ENCODE measurements at places on chromosomes 11 and 22.

DNA sequence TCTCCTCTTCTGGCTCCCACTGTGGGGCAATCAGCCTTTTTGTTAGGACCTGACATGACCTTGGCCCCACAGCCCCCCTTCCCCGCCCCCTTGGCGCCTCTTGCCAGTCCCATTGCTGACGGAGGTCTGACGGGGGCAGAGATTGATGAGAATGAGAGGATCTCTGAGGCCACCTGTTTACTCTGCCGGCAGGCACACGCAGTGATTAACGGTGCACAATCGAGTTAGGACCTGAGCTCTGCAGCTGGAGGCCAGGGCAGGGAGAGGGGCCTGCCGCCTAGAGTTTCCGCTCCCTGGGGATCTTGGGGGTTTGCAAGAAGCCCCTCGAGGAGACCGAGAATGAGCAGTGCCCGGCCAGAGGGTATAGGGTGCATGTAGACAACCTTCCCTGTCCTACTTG, 6.8 kb upstream of the CHRM1 start:
- no peak for DNase-seq

GRCh38 chr22:35476341-35476740, 64.3 kb upstream of the RASD2 start:
- peak; percentile 15 for DNase-seq

- DNase-seq, result no peak
Measured at GRCh38 chr11:46421257-46421880, 29.8 kb upstream of the CHRM4 start.

DNA sequence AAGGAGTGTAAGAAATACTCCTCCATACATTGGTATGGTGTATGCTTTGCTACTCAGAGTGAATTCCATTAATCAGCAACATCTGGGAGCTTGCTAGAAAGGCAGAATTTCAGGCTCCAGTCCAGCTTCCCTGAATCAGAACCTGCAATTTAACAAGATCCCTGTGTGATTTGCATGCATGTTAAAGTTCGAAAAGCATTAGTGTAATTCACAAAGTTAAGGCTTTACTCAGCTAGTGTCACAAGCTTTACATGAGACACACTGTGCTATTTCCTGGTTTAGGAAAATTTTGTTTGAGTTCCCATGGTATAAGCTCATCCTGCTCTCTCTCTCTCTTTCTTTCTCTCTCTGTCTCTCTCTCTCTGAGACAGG, 37.0 kb upstream of the HEPHL1 start:
- peak; percentile 75 for DNase-seq

DNA sequence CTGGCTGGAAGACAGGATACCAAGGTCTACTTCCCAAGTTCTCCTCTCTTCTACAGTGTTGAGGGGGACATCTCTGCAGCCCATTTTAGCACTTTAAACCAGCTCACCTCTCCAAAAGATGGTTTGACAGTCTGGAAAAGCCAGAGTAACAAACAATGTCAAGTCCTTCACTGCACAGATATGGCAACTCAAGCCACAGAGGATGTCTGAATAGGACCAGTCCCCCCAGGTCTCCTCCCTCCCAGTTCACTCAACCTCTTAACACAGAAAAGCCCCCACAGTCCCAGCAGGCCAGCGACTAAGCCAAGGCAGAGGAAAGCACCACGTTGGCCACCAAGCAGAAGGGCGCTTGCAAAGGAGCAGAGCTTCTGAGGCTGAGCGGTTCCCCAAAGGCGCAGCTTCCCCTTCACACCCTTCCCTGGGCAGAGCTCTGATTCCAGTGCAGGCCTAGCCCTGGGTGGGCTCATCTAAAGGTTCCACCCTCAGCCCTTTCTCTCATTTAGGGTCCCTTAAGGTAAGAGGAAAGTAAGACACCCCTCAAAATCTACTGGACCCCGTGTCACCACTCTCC, 62.7 kb downstream of the PAK1 start:
- peak; percentile 56 for DNase-seq

DNA sequence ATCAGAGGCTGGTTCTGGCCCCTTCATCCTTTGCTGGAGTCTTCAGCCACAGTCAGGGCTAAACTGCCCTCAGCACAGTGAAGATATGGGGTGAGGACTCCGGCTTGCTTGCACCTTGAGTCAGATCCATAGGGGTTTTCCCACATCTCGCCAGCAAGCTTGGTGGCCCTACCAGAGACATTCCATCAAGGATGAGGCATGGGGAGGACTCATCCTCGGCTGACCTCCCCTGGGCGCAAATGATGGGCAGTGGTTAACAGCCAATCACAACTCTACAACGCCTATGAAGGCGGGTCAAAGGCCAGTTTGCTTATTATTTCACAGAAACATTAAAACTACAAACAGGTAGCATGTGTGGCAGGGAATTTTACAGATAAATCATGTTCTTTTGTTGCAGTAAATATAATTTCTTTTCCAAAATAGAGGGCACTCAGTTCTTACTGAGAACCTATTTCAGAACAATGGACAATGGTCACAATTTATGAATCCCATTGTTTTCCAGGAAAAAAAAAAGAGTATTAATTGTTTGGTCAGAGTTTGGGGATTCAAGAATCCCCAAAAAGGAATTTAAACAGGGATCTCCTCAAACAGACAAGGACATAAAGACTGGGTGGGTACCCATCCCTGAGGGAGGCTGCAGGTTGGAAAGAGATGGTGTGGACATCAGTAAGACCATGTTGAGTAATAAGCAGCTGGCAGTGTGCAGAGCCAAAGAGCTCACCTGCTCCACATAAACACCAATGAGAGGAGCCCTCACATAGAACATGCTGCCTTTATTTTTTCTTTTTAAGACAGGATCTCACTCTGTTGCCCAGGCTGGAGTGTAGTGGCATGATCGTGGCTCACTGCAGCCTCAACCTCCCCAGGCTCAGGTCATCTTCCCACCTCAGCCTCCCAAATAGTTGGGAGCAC, 14.8 kb downstream of the PLAAT3 start:
- DNase-seq, result peak; percentile 43

- no peak for DNase-seq
Measured at GRCh38 chr11:92811341-92811740, 158.1 kb upstream of the MTNR1B start.

DNA sequence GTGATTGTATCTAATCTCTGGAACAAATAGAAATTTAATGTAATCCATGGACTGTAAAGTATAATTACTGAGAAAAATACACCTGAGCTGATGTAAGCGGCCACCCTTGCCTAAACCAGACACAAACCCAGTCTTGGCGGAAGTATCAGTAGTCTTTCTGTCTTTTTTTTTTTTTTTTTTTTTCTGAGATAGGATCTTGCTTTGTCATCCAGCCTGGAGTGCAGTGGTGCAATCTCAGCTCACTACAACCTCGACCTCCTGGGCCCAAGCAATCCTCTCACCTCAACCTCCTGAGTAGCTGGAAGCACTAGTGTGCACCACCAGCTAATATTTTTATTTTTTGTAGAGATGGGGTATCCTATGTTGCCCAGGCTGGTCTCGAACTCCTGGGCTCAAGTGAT, 5.5 kb upstream of the CXCR5 start:
- no peak for DNase-seq

DNA sequence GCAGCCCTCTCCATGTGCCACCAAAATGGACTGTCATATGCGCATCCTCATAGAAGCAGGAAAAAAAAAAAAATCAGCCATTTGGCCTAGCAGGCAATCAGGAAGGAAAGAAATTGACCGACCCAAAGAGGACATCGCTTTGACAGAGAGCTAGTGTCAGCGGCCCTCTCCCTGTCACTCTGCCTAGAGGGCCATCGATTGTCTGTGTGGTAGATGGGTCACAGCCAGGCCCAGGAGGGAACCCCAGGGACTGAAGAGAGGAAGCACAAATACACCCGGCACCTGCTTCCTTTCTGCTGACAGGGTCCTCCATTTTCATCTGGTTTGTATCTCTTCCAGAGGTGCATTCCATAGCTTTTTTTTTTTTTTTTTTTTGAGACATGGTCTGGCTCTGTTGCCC, 21.8 kb downstream of the VPS37C start:
- no peak for DNase-seq

DNA sequence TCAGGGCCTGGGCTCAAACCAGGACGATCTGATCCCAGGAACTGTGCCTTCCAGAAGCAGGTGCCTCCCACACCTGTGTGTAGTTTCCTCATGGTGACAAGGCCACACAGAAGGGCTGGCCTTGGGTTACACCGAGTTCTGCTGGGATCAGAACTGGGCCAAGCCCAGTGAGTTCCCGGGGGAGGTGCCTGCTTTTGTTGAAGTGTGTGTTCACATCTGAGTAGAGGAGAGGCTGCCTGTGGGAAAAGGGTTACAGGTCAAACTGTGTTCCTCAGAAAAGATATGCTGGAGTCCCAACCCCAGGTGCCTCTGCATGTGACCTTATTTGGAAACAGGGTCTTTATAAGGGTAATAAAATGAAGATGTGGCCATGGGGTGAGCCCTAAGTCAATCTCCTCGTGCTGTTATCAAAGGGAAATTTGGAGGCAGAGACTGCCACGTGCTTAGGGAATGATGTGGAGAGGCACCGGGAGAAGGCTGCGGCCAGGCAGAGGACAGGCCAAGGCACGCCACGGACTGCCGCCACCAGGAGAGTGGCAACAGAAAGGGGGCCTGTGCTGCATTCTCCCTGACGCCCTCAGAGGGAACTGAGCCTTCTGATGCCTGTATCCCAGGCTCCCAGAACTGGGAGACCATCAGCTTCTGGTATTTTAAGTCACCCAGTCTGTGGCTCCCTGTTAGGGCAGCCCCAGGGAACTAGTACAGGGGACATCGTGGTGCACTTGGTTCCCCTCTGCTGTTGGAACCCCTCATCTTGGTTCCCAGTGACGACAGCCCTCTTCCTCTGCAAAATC, 158.8 kb downstream of the CACNA1I start:
- DNase-seq, result no peak

DNA sequence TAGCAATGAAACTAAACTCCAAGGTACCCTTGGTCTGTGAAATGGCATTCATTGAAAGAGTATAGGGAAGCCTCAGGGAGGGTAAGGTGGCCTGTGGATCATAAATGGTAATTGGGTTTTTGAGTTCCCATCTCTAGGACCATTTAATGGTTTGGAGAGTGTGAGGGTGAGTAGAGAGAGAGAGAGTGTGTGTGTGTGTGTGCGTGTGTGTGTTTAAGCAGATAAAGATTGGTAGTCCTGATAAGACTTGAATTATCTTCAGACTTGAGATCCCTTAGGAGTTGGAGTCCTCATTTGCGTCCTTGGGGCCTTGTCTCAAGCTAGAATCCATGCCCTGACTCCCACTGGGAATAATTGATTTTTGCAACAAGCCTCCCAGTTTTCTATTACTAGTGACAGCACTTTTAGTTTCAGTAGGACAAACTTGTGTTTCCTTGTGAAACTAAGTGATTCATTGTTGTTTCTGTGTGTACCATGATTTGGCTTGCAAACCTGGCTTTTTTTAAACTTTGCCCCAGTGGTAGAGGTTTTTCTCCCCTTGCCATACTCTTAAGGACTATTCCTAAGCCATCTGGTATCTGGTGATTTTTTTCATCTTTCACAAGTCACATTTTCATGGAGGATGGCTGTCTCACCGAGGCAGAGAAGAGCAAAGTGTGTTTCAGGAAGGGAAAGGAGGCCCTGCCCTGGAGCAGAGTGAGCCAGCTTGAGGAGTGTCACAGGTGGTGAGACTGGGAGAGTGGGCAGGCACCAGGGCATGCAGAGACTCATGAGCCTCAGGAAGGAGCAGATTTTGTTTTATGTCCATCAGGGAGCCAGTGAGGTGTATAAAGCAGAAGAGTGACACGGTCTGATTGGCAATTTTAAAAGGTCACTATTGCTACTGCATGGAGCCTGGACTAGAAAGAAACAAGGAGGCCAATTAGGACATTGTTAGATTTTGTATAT, 26.7 kb downstream of the ALKBH3 start:
- DNase-seq, result no peak

DNA sequence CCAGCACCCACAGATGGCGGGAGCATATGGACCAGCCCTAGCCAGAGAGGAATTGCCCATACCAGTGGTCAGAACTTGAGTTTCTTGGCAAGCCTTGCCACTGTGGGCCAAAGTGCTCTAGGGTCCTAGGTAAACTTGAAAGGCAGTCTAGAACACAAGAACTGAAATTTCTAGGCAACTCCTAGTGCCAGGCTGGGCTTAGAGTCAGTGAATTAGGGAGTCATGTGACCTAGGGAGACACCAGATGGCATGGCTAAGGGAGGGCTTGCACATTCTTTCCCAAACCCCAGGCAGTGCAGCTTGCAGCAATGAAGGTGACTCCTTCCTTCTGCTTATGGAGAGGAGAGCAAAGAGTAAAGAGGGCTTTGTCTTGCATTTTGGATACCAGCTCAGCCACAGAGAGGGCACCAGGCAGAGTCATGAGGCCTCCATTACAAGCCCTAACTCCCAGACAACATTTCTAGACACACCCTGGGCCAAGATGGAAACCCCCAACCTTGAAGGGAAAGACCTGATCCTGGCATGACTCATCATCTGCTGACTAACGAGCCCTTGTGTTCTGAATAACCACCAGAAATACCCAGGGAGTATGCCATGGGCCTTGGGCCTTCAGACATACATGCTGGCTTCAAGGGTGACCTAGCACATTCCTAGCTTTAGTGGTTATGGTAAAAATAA, 19.2 kb upstream of the OR56A3 start:
- DNase-seq, result no peak

DNA sequence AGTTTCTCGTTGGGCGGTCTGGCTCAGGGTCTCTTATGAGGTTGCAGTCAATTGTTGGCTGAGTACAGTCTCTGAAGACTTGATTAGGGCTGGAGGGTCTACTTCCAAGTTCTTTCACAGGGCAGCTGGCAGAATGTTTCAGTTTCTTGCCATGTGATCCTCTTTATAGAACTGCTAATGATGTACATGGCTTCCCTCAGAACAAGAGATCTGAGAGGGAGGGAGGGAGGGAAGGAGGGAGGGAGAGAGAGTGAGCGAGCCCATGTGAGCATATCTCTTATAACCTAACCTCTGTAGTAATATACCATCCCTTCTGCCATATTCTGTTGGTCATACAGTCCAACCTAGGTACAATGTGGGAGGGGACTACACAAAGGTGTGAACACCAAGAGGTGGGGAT, 2.7 kb upstream of the CCDC15 start:
- DNase-seq, result no peak

DNA sequence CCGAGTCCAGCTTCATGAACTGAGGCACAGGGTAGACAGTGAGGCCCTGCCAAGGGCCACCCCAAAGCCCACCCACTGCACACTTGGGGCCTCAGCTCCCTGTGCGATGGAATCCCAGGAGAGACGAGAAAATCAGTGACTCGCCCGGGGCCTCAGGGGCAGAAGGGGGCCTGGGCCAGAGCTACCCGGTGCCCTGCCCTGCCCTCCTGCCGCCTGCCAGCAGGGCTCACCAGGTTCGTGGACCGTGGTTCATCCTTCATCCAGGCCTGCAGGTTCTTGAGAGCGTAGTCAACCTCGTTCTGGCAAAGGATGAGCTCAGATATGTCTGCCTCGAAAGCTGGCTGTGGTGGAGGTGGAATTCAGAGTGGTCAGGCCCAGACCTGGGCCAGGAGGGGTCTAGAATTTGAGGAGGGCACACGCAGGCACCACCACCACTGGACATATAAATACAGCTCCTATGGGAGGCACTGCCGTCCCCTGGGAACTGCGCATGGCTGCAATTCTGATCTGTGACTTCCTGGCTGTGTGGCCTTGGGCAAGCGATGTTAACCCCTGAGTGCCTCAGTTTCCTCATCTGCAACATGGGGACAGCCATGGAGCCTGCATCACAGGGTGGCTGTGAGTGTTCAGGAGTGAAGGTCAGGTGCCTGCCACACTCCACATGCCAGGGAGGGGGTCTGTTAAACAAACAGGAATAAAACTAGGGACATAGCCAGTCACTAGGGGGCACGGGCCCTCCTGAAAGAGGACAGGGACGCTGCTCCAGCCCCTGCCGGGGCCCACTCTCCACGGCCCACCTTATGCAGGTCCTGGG, 7.5 kb downstream of the ALDH3B2 start:
- no peak for DNase-seq

GRCh38 chr11:131907371-131907770, 537.0 kb downstream of the NTM start:
- DNase-seq, result no peak

GRCh38 chr11:1082728-1083620, 8.3 kb downstream of the MUC2 start:
- DNase-seq, result no peak

All from adipocyte (in vitro differentiated cells).